Spleen (tissue), 13 donors: ENCODE measurements at places on chromosomes 16 and 17. TPM values are rescaled to one million over a fixed set of nuclear protein-coding genes. Genes with fewer than 3 reads are reported as not detected.

DCTN5 gene
- 13.6 TPM for polyA plus RNA-seq

DNA sequence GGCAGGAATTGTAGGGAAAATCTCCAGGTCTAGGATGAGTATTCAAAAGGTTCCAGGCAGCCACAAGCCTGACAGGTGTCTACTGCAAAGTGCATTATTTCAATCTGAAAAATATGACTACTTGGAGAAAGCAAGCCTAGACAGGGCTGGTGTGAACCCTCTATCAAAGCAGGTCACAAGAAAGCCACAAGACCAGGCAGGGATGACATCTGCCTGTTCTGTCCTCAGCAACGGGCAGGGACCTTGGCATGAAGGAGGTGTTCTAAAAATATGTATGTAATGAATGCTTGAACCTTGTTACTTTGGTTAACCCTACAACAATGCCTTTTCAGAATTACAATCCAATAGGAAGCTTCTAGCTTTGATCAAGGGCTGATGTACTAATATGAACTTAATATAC lies 1.2 kb upstream of the COX6A2 start:
- DNase-seq: no peak

DNA sequence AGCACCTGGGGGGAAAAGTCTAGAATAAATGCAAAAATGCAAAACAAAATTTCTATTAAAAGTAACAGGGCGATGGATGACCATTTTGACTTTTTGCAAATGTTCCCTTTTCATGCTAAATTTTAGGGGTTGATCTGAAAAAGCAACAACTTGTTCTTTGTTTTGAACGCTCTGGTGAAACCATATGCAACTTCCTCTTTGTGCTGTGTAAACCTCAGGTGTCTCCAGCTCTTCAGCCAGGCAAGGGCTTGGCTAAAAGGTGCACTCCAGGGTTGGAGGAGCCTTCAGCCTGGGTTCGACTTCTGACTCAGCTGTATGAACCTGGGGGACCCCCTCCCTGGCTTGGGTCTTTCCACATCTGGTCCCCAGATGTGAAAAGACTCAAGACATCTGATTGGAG lies 9.5 kb downstream of the IRF8 start:
- DNase-seq: peak; percentile 78

DNA sequence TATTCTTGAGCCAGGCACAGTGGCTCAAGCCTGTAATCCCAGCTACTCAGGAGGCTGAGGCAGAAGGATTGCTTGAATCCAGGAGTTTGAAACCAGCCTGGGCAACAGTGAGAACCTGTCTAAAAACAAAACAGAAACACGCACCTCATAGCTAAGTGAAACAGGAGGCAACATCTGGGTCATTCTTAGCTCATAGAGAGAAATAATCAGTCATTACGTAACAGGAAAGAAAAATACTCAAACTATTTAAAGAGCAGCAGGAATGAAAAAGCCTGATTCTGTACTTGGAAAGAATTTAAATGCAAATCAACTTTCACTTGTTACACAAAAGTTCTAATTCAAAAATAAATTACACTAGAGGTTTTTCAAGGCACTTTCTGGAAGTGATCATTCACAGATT lies 17.2 kb downstream of the CHCT1 start:
- no peak for DNase-seq
